ENCODE measurements at places on chromosomes 5 and 9.

GRCh38 chr5:133962801-133963476 lies 5.5 kb downstream of the C5orf15 start:
- no peak for DNase-seq

DNA sequence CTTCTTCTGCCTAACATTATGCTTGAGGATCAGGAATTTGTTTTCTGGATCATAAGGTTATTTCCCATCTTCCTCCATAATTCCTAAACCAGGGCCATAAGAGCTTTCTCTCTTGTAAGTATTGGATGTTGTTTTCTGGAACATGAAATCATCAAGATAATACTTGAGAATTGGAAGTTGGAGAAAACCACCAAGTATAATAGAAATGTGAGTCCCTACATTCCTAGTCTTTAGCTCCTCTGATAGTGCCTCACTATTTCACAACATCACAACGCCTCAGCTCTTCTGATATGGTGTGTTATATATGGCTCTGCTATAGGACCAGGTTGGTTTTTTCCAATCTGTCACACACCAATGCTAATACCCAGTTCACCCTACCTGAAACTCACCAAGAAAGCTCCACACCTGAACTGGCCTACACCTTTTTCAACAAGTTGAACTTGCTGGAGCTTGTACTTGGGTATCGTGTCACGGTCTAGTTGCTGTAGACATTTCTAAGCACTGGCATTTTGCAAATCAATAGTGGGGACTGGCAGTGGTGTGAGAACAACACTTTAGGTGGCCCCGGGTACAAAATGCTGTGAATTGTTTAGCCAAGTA lies 141.1 kb downstream of the ACTBL2 start:
- DNase-seq: no peak

DNA sequence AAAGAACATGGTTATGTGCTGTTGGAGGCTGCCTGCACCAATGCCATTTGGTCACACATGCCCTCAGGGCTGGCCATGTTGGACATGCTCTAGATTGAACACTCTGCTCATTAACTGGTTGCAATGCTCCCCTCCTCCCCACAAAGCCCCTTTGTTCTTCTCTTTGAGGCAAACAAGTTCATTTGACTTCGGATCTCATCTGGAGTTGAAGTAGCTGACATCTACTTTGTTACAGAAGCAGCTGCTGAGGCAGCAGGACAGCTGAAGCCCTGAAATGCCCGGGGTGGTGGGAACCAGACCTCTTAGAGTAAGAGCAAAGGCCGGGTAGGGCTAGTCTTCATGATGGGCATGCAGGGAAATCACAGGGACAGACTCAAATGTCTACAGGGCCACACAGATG lies 123.5 kb downstream of the APBA1 start:
- DNase-seq: no peak

DNA sequence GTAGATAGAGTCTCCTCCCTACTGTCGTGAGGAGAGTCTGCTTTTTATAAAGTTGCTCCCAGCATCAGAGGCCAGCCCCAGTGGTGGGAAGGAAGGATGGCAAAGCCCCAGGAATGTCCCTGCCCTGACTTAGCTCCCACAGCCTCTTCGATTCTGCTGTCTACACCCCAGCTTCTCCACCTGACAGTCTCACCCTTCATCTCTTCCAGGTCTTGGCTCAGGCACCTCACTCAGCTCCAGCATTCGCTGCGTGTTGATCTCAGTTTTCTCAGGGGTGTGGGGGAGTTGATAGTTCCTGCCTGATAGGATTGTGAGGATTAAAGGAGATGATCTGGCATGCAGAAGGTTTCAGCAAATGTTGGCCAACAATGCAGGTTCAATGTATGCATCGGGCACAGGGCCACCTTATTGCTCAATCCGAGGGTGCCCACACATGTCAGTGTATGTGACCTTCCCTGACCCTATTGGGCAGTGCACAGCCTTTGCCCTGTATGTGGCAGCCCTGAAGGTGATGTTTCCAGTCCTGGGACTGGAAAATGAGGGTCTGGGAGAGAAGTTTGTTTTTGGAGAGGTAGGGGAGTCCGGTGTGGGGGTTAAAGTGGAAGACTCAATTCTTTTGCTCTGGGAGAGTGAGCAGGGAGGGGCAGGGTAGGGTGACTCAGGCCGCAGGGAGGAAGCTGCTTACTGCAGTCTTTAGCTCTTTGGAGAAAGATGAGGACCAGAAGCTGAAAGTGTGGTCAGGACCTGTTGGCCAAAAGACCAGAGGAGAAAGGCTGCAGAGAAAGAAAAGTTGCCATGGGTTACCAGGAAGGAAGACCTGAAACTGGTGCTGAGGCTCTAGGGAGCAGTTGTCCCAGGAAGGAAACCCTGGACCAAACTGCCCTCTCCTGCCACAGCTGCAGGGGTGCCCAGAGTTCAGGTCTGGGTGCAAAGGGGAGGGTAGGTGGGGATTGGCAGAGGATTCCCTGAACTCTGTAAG lies 153.2 kb downstream of the MACROH2A1 start:
- no peak for DNase-seq

DNA sequence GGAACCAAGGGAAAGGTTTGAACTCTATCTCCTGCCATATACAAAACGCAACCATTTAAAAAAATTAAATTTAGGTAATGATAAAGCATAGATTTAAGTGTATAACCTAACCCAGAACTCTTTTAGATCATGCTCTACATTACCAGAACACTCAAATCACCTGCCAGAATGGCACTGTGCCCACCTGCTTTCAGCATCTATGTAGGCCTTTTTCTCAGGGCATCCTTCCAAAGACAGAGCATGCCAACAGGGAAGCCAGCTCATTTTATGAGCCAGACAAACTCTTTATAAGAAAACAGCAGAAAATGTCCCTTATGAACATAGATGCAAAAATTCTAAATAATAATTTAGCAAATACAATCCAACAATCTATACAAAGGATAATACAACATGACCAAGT lies 47.9 kb upstream of the SMAD5 start:
- DNase-seq: no peak

DNA sequence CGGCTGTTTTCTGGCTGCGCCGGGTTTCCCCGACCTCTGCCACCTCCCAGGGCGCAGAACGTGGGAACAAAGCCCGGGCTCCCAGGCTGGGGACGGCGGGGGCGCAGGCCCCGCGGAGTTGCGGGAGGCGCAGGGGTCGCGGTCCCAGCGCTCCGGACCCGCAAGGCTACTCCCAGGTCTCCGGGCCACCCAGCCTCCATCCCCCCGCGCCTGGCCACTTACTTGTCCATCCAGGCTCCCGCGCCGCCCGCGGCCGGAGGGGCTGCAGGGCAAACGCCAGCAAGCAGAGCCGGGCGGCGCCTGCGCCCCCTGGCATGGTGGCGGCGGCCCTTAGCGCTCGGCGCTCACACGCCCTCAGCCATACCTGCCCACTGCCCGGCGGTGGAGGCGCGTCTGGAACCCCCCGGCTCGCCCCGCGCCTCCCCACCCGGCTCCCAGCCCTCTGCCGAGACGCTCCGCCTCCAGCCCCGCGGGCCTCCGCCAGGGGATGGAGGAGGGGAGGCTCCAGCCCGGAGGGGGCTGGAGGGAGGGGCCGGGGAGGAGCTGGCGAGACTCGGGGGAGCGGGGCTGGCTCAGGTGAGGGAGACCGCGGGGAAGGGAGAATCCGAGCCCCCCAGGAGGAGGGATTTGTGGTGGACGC lies at the start of gene ADAM19:
Gene ADAM19 (minus strand): TSS at position 395 of the 640 bp plus-strand sequence. CDS start 79 bp downstream, at position 316.
- DNase-seq: peak; percentile 55

DNA sequence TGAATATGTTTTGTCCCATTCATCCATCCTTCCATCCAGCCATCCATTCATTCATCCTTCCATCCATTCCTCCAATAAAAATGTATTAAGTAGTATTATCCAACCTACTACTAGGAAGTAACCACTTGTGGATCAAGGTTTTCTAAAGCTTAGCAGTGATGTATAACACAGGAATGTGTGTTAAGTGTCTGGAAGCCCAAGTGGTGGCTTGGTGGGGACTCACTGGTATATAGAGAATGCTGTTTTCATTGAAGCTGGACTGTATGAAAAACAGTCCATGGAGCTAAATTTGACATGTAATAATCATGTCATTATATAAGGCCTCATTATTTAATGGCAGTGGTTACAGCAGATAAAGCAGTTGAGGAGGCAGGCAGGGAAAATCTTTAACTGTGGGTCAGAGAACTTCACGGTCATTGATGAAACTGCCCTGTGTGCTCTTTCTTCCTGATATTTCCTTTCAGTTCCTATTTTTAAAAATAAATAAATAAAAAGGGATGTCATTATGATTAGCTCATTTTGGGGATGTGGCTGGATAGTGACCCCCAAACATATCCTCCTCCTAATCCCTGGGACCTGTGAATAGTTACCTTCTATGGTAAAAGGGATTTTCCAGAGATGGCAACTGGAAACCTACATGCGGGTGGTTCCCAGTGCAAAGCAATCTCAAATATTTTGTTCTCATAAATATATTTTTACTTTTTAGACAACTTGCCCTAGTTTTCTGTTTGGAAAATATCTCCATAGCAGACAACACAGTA lies 82.3 kb downstream of the DAPK1 start:
- no peak for DNase-seq

DNA sequence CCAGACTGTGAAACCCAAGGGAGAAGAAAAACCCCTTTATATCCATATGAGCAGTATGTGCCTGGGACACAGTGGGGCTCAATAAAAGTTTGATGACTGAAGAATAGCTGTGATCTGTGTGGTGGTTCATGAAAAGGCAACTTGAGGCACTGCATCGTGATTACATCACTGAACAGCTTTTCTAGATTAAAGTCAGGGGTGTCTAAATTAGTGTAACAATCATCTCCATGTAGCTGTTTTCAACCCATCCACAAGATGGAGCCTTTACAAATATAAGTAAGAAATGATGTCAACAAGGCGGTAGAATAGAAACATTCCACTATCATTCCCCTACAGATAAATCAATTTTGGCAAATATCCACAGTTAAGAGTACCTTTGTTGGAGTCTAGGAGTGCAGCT lies 55.5 kb downstream of the PRRC1 start:
- DNase-seq: no peak

GRCh38 chr9:98295824-98296223 lies 40.4 kb upstream of the TBC1D2 start:
- no peak for DNase-seq

DNA sequence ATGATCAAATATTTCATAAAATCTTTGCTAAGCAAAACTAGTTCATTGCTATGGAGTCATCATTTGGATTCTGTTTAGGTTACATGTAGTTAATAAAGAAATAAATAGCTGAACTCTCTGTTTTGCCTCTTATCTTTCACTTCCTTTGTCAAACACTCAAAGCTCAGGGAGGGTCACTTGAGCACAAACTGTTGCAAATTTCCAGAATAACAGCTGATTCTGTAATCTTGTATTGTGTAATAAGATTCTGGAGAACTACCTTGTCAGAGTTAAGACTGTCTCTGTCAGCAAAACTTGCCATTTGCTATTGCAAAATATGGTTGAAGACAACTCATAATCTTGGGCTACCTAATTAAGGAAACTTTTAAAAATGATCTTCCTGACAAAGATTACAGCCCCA lies 182.0 kb upstream of the MOCS2 start:
- no peak for DNase-seq

- no peak for DNase-seq
These were observed 243.4 kb upstream of the PIK3R1 start for GRCh38 chr5:67971971-67972821.

- DNase-seq: no peak
These were observed 8.2 kb downstream of the OTULIN start for GRCh38 chr5:14672484-14673394.

- DNase-seq: no peak
These were observed 22.6 kb downstream of the CD180 start for GRCh38 chr5:67173959-67174358.

DNA sequence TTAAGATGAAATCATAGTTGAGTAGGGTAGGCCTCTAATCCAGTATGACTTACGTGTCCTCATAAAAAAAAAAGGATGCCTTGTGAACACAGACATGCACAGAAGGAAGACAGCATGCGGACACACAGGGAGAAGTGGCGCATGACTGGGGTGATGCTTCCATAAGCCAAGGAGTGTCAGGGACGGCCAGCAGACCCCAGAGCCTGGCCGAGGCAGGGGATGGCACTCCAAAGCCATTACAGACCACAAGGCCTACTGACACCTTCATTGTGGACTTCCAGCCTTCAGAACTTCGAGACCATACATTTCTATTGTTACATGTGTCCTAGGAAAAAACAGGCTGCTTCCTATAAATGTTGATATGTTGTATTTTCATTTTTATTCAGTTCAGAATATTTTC lies 19.9 kb downstream of the EHMT1 start:
- no peak for DNase-seq

DNA sequence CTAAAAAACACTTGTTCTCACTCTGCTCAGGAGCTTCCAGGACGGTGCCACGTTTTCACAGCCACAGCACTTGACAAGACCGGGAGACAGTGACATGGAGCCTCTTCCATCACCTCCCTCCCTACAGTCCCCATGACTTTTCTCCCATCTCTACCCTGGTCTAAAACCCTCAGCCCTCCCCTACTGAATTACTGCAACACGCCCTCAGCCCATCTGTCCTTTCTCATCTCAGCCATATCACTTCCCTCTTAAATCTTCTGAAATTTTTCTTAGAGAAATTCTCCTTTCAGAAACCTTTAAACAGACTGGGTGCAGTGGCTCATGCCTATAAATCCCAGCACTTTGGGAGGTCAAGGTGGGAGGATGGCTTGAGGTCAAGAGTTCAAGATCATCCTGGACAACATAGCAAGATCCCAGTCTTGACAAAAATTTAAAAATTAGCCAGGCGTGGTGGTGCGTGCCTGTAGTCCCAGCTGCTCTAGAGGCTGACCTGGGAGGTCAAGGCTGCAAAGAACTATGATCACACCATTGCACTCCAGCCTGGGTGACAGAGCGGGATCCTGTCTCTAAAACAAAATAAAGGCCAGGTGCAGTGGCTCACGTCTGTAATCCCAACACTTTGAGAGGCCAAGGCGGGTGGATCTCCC lies 125.8 kb downstream of the MYO10 start:
- no peak for DNase-seq

GRCh38 chr5:40569546-40570270 lies 110.0 kb upstream of the PTGER4 start:
- no peak for DNase-seq

- no peak for DNase-seq
These were observed 66.6 kb downstream of the NTRK2 start for GRCh38 chr9:84736081-84736480.
